NCI-H1930 (cell line): ENCODE measurements at places on chromosomes 6 and 20.

- no peak for DNase-seq
Measured at GRCh38 chr6:107973594-107973993, 15.6 kb upstream of the SEC63 start.

DNA sequence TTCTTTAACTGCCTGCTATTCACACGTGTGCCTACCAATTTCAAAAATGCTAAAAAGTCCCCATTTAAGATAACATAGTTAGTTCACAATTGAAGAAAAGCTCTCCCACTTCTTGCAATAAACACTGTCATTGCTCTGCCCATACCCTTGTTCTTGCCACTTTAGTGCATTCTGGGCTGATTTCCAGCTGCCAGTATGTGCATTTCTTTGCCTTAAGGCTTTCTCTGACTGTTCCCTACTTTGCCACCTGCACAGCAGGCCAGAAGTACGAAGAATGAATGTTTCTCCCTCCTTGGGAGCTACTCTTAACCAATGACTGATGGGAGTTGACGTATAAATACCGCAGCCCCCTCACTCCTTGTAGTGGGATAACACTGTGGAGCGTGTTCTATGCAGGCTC is 16.0 kb upstream of the ATRN start:
- no peak for DNase-seq

- DNase-seq, result no peak
Measured at GRCh38 chr6:55925292-55925691, 49.9 kb upstream of the BMP5 start.

DNA sequence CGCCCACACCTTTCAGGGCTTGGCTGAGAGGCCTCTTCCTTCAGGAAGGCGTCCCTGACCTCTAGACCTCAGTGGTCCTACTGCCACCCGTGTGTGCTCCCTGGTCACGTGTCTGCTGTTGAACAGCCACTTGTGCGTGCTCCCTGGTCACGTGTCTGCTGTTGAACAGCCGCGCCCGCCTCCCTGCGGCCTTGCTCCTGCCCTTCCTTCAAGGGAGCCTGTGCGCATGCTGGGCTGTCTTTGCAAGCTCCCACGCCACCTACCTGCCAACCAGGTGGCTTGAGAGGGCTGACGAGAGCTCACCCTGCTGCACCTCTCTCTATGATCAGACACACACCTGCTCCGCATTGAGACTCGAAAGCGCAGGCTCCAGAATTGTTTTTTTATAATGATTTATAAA is 179.3 kb downstream of the BMP7 start:
- DNase-seq, result no peak

GRCh38 chr6:43738267-43738676 is 31.7 kb upstream of the VEGFA start:
- no peak for DNase-seq

GRCh38 chr6:71577766-71578165 is 289.2 kb downstream of the OGFRL1 start:
- DNase-seq, result no peak

DNA sequence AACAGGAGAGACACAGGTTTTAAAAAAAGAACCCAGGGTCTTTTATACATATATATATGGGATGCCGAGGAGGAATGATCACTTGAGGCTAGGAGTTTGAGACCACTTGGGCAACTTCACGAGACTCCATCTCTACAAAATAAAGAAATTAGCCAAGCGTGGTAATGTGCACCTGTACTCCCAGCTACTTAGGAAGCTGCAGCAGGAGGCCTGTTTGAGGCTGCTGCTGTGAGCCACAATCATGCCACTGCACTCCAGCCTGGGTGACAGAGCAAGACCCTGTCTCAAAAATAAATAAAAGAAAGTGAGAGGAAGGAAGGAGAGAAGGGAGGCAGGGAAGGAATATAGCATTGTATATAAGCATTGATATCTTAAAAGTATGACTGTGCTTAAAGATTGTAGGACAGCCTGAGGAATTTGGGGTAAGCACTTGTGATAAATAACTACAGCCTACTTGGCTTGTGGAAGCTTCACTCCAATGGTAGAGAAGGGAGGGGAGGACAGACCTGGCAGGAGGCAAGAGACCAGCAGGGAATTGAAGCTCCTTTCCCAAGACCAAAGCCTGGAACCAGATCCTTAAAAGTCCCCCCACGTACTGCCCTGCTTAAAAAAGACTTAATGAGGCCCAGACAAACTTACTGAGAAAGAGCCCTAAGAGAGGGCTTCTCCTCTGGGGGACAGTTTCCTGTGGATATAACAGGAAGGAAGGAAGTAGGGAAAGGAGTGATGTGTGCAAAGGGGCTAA is 2.5 kb upstream of the SNTA1 start:
- DNase-seq, result no peak

DNA sequence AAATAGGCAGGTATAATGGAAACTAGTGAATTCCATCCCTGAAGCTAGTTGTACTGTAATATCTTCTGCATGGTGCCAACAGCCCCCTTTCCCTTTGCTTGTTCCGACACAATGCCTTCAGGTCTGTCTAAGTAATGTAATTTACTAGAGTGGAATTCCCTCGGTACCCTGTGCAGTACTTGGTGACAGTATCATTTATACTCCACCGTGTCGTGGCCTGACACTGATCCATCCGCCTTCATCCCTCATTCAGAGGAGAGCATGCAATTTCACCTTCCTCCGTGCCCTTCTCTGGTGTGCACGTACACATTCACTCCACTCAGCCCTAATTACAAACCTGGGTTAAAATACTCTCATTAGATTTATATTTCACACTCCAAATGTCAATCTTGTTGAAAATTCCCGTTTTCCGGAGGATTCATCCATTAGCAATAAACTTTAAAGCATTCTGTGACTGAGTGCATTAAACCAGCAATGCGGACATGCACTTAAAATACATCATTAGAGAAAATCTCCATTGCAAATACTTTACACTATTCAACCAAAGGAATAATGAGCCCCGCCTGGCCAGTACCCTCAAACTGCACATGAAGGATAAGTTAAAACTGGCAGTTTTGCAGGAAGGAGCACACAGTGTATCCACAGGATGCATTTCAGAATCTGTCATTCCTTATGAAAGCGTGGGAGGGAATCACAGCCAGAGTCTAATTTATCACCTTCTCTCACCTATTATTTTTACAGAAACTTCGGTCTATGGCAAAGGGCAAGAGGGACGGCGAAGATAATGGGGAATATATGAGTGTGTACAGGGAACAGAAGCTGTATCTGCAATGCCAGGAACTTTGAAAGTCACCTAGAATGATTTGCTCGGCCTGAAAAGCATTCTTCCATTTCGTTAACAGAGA is 182.5 kb downstream of the GJA10 start:
- DNase-seq, result no peak

DNA sequence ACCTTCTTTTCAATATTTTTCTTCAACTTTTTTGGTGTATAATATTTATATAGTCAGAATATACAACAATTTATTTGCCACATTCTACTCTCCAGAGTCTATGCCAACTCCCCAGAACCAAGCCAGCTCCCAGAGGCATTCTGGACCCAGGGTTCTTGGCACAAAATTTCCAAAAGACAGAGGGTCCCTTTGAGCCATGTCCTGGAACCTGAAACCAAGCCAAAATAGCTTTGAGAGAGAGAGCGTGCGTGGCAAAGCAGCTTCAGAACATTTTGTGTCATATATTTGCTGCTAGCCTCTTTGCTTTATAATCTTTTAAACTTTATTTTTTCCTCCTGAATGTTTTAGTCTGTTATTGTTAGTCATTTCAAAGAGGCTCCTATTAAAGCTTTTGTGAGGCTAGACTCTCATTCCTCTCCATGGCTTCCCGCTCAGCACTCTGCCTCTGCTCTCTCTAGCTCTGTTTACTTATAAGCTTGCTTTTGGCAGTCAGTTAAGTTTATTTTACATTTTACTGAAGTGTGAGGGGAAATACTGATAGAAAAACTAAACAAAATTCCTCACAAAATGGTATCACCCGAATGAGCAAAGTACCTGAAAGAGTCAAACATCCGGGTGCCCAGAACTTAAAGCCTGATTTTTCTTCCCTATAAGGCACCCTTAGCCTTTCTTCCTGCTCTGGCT is 605.1 kb upstream of the ID4 start:
- DNase-seq, result no peak

GRCh38 chr20:61932199-61932592 is 133.5 kb downstream of the TAF4 start:
- no peak for DNase-seq

- no peak for DNase-seq
Measured at GRCh38 chr6:28720357-28721231, 194.9 kb downstream of the GPX5 start.

GRCh38 chr6:134493789-134494188 is 175.9 kb upstream of the SGK1 start:
- DNase-seq, result no peak

GRCh38 chr6:81612136-81612535 is 140.3 kb downstream of the TENT5A start:
- no peak for DNase-seq

DNA sequence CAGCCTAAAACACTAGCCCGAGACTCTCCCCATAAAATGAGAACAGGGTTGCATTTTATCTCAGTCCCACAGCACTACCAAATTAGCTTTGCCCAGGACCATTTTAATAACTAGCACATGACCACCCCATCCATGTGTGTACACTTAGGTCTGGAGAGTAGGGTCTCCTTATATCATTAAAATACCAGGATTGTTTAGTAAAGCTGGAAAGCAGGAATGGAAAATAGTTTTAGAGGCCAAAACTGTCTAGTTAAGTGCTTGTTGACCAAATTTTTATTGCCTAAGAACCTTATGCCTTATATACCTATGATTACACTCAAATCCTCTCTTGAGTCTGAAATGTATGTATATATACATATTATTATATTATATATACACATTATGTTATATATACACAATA is 608.4 kb downstream of the HDGFL1 start:
- DNase-seq, result no peak

DNA sequence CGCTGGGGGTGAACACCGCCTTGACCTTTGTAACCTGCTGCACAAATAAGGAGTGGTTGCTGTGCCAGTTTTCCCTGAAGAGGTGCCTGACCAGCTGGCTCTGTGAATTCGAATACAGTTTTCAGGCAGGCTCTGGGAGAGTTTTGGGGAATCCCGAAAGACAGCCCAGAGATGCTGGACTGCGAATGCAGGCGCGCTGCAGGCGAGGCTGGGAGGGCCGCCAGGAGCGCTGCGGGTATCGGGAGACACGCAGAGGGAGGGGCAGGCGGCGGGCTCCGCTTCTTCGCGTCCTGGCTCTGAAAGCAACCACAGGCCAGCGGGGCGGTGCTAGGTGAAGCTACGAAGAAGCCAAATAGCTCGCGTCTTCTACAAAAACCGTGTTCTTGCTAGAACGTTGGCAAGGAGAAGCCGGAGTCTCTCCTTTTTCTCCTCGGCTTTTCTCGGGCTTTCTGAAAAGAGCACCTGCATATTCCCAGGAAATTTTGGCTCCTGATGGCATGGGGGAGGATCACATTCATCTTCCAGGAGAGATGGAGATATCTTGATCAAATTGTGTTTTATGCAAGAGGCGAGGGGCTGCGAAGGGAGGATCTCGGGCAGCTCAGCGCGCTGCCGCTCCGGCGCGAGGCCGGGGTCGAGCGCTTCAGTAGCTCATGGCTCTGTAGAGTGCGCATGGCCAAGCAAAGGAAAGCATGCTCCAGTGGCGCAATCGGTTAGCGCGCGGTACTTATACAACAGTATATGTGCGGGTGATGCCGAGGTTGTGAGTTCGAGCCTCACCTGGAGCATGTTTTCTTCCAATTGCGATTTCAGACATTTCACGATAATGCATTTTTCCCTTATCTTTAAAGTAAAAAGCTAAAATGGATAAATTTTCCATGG is 158.1 kb upstream of the ZNF184 start:
- peak; percentile 27 for DNase-seq

GRCh38 chr20:35318502-35319157 is 26.4 kb upstream of the FAM83C start:
- no peak for DNase-seq

DNA sequence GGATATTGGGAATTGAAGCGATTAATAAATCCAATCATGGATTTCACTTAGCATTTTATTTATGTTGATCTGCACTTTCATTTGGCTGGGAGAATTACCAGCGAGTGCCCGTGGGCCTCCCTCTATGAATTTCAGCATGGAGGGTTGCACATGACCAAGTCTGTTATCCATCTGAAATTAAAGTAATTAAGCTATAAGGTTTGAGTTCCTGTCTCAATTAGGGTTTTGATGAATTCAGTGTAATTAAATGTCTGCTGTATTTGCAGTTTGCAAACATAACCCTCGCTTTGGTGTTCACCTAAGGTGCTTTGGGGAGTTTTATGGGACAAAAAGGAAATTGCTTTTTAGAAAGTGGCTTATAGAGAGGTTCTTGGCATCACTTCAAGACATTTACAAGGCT is 169.8 kb upstream of the RIN2 start:
- DNase-seq, result no peak

GRCh38 chr20:60627751-60628565 is 624.1 kb upstream of the CDH4 start:
- DNase-seq, result no peak

- DNase-seq, result no peak
Measured at GRCh38 chr6:21437581-21437980, 156.0 kb upstream of the SOX4 start.

DNA sequence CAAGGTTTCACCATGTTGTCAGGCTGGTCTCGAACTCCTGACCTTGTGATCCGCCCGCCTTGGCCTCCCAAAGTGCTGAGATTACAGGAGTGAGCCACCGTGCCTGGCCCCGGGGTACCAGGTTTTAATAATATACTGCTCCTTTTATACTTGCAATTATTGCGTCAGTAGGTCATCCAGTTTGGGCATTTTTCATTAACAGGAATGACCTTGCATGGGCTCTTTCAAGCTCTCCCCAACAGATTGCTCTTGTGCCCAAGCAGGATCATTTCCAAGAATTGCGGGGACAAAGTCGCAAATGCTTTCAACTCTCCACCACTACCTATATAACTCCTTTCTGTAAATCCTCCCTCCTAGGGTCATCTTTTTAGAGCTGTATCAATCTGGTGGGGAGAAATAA is 23.8 kb downstream of the STK38 start:
- no peak for DNase-seq

- DNase-seq, result no peak
Measured at GRCh38 chr6:139370283-139370998, 4.0 kb downstream of the CITED2 start.

- DNase-seq, result no peak
Measured at GRCh38 chr6:108557494-108558371, 3.0 kb upstream of the FOXO3 start.
